ENCODE measurements at places on chromosomes 16 and 17. TPM values are rescaled to one million over a fixed set of nuclear protein-coding genes. Genes with fewer than 3 reads are reported as not detected.

- no peak for DNase-seq
Observed at GRCh38 chr17:10557422-10557821, 8.0 kb upstream of the MYH2 start.

The CIAPIN1 gene
- 43.2 TPM for total RNA-seq

The BEAN1 gene
- total RNA-seq, result not detected

The KRTAP9-8 gene
- total RNA-seq, result not detected

- DNase-seq, result no peak
Observed at GRCh38 chr16:4608704-4608980, 6.0 kb downstream of the UBALD1 start.

The NXPH3 gene
- 0.93 TPM for total RNA-seq

DNA sequence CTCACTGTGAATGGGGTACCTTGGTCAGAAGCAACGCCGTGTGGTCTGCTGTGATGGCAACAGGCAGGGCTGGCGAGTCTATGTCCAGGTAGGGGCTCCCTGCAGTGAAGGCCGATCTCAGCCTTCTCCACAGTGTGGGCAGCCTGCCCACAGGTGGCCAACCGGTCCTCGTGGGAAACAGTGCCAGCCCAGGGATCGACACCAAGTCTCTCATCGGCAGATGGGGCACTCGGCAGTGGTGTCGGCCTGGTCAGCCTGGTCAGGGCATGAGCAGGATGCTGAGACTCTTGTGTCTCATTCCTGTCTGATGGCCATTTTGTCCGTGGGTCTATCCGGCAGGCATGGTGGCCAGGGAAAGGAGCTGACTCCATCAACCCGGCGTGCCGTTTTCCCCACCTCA, 92.2 kb downstream of the TNFRSF13B start:
- DNase-seq, result peak; percentile 24
